GM23248 (cell line): ENCODE measurements at places on chromosomes 2 and 18. TPM values are rescaled to one million over a fixed set of nuclear protein-coding genes. Genes with fewer than 3 reads are reported as not detected.

DNA sequence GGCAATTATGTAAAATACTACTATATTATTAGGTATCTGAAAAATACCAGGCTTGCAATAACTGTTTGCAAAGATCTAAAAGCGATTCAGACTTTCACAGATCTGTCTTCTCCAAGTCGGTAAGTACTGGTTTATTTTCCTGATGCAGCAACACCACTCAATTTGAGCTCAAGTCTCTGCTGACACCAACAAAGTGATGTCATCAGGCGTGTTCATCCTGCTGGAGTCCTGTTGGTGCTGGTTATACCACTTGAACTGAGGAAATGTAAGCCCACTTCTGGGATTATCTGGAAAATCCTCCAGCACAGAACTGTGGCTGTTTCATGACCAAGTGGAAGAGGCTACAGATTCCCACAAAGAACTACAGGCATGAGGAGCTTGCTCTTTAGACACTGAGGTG lies 267.6 kb downstream of the BCL2 start:
- no peak for DNase-seq

- no peak for DNase-seq
Observed at GRCh38 chr2:170943041-170943440, 14.0 kb downstream of the GORASP2 start.

Gene ALKAL2
- polyA plus RNA-seq: not detected in 2 replicates

Gene UNC80
- polyA plus RNA-seq: not detected in 2 replicates

Gene LOXL3
- polyA plus RNA-seq: 55.2 and 57.2 TPM in 2 replicates
